H1 (cell line): ENCODE measurements at places on chromosomes 2 and 18.

DNA sequence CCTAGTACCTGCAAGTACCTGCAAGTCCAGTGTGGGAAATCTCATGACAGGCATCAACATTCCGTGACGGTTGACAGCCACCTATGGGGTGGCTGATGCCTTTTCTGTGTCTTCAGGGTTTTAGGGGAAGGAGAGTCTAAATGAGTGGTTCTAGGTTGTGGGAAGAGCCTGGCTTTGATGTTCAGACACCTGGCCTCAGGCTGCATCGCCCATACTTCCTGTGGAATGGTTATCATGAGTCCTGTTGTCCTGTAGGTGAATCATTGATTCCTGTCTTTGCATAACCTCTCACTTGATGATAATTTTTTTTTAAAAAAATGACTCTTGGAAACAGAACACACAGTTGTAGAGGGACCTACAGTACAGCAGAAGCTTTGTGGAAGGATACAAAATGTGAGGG, 108.9 kb downstream of the NEDD4L start:
- DNase-seq = no peak

DNA sequence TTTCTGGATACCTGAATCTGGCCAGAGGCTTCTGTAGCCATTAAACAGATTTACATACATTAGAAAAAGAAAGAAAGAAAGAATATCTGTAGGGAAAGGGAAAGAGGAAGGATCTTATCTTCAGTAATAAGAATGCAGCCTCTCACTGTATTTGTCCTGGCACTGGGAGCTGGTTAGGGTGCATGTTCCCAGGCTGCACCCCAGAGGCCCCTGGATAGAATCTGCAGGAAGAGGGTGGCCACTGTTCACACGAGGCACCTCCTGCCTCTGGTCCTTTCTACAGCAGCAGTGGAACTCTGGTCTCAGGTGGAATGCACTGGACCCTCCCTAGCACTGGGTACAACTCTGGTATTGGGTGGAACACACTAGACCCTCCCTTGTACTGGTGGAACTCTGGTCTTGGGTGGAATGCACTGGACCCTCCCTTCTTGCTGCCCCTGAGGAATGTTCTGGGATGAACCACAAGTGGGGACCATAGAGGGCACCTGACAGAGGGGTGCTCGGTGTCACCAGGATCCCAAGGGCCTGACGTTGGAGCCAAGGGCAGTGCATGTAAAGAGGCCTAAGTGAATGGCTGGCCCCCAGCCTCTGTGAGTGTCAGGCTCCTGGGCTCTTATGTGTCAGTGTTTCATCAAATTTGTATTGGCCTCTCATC, 27.4 kb upstream of the PXDN start:
- DNase-seq = no peak

GRCh38 chr2:196252408-196253115, 81.2 kb upstream of the STK17B start:
- DNase-seq = no peak

GRCh38 chr18:24465486-24465885, 5.0 kb downstream of the HRH4 start:
- DNase-seq = no peak

- no peak for DNase-seq
These were observed 434.2 kb downstream of the MEIS1 start for GRCh38 chr2:66869076-66869475.

DNA sequence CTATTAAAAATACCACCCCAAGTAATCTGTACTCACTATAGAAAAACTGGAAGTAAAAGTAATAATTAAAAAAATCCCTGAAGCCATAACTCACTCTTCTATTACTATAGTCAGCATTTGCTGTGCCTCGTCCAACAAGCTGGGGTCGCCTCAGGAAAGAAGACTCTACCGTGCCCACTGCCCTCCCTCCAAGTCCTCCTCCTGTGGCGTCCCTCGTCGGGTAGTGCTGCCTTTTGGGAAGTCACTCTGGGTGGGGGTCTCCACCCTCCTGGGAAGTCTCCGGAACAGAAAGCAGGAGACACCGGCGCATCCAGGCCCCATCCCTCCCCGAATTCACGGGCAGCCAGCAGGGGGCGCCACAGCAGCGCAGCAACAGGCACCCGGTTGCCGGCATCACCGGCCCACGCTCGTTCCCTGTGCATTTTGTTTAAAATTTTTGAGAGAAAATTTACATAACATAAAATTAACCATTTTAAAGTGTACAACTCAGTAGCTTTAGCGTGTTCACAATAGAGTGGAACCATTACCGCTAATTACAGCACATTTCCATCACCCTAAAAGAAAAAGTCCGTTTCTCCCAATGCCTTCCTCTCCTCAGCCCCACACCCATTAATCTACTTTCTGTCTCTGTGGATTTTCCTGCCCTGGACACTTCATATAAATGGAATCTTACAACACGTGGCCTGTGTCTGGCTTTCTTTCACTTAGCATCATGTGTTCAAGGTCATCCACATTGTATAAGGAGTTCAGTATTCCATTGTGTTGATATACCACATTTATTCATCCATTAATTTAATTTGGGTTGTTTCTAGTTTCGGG, 62.2 kb downstream of the ADNP2 start:
- peak; percentile 96 for DNase-seq

- DNase-seq = peak; percentile 41
These were observed 10.8 kb upstream of the KCNG2 start for GRCh38 chr18:79786786-79787526.

DNA sequence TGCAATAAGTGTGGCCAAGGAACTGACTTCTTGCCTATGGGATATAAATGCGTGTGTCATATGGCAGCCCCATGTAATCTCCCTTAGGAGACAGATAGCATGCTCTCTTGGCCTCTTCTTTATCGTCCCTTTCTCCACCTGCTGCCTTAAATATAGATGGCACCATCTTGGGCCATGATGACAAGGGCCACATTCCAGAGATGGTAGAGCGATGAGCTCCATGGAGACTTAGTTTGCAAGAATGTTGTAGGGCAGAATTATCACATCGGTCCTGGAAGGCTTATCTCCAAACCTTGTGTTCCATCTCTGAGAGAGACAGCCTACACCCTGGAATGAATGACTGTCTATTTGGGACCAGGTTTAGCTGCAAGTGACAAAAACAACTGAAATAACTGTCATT, 536.7 kb downstream of the TNS1 start:
- no peak for DNase-seq
